Activated CD8-positive, alpha-beta memory T cell treated with anti-CD3 and anti-CD28 coated beads for 36 hours (primary cell): ENCODE measurements at places on chromosomes 16 and 17. TPM values are rescaled to one million over a fixed set of nuclear protein-coding genes. Genes with fewer than 3 reads are reported as not detected.

Gene CACNG1
- total RNA-seq, result not detected

Gene IRF8
- 60.3 TPM for total RNA-seq

Gene ARHGDIG
- not detected for total RNA-seq

Gene KRT15
- not detected for total RNA-seq

Gene TSPAN10
- total RNA-seq, result 0.19 TPM
